ENCODE measurements at places on chromosomes 7 and 10. TPM values are rescaled to one million over a fixed set of nuclear protein-coding genes. Genes with fewer than 3 reads are reported as not detected.
A peak's percentile ranks its signal among the peaks of the same experiment; 100 is the strongest.

Gene SUN3
- not detected for total RNA-seq

Gene MYL10
- not detected for total RNA-seq

Gene SLC13A4
- total RNA-seq, result 0.12 TPM

Gene HGF
- total RNA-seq, result 2.1 TPM

Gene HECTD2
- 6.9 TPM for total RNA-seq

Gene PPP1R17
- not detected for total RNA-seq

DNA sequence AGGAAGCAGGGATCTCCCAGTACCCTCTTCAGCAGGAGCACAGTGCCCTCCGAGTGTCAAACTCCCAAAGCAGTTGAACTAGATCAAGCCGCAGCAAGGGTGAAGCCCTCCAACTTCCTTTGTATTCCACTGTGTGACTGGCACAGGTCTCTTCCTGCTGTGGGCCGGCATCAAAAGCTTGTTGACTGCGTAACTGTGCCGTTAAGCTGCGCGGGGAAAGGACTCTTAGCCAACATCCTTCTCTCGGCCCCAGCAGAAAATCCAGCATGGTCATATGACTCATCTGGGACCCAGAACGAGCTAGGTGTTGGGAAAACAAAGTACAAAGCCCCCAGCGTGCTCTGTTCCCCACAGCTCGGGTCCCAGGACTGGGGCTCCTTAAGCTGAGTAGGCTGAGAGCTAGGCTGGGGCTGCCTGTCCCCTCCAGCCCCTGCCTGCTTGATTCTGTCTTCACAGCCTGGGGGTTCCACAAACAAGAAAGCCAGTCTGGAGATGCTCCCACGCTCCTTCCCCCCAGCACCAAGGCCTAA lies 52.2 kb downstream of the COL17A1 start:
- DNase-seq, result peak; percentile 53

DNA sequence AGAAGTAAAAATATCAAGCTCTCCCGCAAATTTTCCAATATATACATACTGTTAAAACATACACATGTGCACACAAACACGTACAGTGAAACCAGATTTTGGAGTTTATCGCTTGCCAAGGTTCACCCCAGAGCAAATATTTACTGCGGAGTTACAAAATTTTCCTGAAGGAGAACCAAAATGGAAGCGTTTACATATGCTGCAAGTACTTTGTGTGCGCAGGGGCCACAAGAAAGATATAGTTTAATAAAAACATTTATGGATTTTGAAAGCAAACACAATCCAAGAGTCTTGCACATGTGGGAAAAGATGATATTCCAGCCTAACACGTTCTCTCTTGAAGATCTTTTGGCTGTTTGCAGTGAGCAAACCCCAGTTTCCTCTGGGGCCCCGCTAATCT lies 301.3 kb upstream of the NFE2L3 start:
- no peak for DNase-seq

- no peak for DNase-seq
Measured at GRCh38 chr10:71516890-71517289, 120.2 kb downstream of the CDH23 start.

DNA sequence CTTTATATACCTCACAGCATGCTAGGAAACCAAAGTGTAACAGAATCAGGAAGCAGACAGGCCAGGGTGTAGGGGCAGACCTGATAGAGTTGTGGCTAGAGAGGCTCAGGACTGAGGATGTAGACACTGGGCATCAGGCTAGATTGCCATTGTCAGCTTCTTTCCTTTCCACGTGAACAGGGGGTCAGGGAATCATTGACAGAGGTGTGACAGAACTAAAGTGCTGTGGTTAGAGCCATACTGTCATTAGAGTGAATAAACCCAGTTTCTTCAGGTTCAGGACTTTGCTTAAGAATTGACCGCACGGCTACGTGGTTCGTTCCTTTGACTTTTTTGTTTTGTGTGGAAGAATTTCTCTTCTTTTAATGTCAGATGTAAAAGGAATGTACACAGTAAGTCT lies 90.7 kb downstream of the CALD1 start:
- no peak for DNase-seq

GRCh38 chr10:9342885-9343570 lies 1288.5 kb downstream of the GATA3 start:
- DNase-seq, result no peak

DNA sequence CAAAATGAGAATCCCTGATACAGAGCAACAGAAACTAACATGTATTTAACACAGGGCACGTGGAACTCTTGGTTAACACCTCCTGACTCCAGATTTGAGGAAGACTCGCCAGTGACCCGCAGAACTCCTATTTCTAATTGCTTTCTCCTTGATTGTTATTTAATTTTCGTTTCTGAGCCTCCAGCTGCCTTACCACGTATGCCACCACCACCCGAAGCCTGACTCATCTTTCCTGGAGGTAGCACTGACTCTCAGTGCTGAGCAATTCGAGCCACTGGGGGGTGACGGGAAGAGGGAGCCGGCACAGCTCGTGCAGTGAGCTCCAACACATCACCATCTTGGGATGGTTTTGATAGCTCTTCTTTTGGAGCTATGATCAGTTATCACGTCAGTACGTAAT lies 273.9 kb upstream of the MGMT start:
- peak; percentile 67 for DNase-seq

DNA sequence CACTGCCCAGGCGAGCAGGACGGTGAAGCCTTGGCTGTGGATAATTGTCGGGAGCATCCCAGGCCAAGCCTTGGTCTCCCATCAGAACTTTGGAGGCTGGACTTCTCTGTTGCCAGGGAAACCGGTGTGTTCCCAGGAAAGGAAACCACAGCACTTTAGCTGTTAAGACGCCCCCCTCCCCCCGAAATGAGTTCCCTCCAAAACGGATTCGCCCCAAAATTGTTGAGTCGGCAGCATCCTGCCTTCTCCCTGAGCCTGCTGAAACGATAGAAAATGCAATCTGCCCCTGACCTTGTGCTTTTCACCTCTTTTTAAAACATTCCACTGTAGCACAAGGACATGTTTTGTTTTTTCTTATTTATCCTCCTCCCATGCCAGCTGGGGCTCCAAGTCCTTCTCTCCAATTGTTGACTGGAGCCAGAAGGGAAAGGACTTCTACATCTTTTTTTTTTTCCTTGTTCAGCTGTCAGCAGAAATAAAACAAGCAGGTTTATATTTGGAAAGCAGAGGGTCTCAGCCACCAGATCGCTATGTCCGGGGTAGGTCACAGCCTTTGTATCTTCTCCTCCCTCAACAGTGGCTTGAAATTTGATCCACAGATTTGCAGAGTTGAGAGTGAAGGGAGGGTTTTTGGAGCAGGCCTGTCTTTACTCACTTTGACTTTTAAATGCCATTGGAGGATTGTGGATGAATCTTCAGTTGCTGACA lies 116.5 kb downstream of the ZMIZ1 start:
- no peak for DNase-seq

DNA sequence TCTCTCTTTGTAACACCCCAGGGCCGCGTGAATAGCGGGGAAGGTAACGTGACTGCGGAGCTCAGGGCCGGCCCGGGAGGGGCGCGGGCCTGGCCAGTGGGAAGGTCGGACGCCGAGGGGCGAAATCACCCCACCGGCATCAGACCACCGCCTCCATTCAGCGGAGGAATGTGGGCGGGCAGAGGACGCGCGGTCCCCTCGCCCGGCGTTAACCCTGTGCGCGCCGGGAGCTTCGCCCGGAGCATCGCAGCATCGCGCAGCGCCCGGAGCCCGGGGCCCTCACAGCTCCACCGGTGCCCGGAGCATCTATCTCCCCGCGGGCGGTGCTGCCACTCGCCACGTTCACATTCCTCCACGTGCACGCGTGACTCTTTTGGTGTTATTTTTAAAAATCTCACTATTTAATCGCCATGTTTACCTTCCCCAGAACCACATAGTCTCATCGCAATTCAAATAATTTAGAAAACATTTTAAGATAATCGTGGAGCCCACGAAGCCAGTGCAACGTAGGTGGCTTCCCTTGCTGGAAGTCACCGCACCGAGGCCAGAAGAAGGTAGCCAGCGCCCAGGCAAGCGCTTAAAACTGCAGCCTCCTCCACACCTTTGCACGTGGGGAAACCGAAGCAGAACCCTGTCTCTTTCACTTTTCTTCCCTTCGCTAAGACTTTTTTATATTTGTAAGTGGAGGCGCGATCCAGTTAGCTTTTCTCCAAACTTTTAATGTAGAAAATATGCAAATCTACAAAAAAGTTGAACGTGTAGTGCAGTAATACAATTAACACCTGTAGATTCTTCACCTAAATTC lies 21.8 kb downstream of the FGFBP3 start:
- DNase-seq, result no peak
